Astrocyte of the spinal cord (primary cell): ENCODE measurements at places on chromosomes 1 and 21.

GRCh38 chr1:212565079-212565478 lies 43.5 kb upstream of the ATF3 start:
- no peak for DNase-seq

- DNase-seq: no peak
Measured at GRCh38 chr1:115680730-115681111, 39.0 kb downstream of the VANGL1 start.

GRCh38 chr1:245272676-245273075 lies 117.9 kb downstream of the KIF26B start:
- no peak for DNase-seq

DNA sequence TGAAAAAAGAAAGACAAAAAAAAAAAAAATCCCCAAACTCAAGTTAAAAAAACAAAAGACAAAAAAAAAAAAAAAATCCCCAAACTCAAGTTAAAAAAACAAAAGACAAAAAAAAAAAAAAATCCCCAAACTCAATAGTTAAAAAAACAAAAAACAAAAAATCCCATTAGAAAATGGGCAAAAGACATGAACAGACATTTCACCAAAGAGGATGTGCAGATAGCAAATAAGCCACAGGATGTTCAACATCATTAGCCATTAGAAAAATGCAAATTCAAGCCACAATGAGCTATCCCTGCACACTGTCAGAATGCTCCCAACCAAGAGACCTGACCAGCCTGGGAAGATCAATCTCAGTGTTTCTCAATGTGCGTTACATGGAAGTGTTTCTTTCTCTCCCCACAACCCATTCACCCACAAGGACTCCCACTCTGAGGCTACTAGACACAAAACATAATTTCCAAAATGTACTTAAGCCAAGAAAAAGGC lies 33.9 kb downstream of the MRAP start:
- DNase-seq: no peak

- DNase-seq: no peak
Measured at GRCh38 chr1:17511188-17511587, 28.3 kb upstream of the ARHGEF10L start.

DNA sequence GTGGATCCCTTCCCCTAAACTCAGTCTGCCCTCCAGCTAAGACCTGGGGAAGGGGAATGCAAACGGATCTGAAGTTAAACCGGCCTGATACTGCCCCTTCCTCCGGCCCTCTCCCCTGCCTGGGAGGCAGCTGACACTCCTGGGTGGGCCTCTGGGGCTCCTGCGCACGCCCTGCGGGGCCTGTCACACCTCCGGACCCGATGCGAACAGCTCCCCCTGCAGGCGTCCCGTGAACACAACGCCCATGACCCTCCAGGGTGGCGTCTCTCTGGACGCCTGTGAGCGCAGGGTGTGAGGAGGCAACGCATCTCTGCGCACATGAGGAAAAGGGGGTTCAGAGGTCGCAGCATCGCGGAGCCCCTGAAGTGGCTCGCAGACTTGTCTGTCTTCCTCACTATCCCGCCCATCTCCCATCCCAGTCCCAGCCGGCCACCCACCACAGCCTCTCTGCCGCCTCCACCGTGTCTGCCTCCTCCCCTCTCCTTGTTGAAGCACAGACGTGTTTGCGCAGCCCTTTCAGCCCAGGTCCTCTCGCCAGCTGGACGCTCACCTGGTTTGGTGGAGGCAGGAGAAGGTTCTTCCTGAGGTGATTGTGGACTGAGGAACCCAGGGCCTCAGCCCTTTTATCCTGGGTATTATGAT lies 421 bp upstream of the LCE3A start:
- no peak for DNase-seq

DNA sequence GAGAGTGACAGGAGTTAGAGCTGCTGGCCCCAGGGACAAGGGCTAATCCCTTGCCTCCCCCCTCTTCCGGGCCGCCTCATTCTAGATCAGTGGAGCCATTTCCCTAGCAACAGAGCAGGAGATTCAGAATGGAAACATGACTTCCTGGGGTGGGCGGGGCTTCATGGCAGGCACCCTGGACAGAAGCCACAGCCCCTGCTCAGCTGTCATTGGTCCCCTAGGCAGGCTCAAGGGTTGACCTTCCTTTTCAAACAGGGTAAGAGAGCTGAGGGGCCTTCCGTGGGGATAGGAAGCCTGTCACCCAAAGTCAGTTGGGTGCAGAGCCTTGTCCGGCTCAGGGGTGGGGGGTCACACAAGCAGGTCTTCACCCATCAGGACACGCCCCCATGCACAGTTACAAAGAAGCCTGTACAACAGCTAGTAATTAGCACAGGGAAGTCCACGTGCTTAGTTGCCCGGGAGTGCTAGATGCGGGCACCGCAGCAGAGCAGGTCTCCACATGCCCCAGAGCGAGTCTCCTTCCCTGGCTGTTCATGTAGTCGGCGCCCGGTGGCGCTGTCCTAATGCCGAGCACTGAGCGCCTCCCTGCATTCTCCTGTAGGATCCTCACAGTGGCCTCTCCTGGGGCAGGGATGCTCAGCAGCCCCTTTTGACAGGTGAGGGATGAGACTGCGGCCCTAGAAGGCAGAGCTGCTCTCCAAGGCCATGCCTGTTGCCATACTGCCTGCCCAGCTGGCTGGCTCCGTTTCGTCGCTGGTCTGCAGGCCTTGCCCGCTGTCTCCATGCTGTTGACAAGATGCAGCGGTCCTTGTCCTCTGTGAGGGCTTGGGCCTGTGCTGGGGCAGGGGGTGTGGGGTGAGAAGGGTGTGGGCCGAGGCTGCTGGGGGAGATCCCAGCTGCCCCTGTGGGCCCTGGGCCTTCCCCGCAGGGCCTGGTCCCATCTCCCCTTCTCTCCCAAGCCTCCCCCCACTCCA lies 5.1 kb downstream of the TMEM201 start:
- DNase-seq: peak; percentile 68

- DNase-seq: no peak
Measured at GRCh38 chr1:186754542-186755145, 74.1 kb upstream of the PLA2G4A start.

DNA sequence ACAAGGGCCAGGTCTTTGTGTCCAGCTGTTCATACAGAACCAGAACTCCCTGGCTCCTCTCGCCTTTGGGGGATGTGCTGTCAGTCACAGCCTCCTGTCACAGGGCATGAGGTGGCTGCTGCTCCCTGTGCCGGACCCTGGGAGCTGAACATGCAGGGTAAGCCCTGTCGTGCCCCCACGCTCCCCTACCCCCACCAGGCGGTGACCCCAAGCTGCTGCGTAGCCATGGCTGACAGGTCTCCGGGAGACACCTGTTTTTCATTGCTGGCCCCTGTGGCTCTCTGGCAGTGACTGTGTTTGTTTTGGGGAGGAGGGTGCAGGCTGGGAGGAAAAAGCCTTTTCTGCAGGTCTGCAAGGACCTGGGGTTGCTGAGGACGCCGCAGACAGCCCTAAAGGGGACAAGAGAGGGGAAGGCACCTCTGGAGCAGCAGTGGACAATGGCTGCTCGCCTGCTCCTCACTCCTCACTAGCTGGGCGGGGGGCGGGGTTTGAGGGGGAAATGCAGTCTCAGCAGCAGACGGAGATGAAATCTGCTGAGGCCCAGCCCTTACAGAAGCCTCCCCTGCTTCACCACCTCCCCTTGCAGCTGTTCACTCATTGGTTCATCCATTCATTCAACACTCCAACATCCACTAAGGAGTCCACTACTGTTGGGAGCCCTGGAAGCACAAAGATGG lies 81.4 kb downstream of the TRABD2B start:
- no peak for DNase-seq

DNA sequence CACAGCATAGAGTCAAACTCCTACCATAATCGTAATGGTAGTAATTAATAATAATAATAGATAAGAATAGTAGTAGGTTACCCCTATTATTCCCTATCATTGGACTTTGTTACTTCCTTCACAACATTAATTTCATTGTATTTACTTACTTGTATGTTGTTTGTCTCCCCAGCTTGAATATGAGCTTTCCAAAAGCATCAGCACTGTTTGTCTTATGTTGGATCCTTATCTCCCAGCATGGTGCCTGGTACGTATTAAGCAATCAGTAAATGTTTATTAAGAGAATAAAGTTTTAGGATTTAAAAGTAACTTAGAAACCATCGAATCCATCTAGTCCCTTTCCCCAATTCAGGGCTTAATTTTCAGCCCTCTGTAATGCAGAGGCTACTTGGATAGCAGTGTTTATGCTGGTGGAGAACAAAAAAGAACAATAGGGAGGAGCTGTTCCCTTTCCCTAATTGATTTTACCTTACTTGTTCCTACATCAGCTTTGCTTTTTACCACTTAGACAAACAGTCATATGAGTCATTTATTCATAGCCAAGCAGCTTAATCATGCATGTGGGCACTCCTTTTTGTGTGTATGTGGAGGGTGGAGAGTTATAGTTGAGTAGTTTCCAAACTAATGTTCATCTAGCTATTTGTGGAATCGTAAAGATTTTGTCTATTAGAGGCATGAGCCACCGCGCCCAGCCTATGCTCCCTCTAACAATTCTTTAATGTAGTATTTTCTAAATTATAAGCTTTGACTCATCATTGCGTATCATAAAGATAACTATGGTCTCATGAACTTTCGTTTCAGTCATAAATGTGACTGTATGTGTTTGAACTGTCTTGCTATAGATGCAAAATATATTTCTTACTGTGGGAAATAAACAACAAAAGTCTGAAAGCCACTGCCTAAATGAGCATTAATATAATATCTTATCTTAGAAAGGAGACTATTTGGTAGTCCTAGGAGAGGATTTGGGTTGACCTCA lies 20.9 kb upstream of the DR1 start:
- peak; percentile 69 for DNase-seq

DNA sequence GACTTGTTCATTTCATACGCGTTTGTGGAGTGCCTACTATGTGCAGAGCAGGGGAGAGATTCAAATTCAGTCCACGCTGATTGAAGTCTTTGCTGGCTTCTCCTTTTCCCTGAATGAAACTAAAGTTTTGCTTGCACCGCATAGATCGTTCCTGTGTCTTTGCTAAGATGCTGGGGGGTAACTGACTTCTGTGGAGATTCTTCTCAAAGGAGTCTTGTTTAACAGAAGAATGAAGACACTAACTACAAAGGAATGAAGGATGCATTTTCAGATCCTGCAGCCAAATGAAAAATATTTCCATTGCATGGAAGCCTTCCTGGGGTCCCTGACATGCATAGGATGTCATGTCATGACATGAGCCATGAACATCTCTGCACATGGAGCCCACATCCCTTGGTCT lies 26.9 kb upstream of the H6PD start:
- DNase-seq: peak; percentile 53

- DNase-seq: peak; percentile 15
Measured at GRCh38 chr1:184686540-184686939, 68.1 kb downstream of the EDEM3 start.

DNA sequence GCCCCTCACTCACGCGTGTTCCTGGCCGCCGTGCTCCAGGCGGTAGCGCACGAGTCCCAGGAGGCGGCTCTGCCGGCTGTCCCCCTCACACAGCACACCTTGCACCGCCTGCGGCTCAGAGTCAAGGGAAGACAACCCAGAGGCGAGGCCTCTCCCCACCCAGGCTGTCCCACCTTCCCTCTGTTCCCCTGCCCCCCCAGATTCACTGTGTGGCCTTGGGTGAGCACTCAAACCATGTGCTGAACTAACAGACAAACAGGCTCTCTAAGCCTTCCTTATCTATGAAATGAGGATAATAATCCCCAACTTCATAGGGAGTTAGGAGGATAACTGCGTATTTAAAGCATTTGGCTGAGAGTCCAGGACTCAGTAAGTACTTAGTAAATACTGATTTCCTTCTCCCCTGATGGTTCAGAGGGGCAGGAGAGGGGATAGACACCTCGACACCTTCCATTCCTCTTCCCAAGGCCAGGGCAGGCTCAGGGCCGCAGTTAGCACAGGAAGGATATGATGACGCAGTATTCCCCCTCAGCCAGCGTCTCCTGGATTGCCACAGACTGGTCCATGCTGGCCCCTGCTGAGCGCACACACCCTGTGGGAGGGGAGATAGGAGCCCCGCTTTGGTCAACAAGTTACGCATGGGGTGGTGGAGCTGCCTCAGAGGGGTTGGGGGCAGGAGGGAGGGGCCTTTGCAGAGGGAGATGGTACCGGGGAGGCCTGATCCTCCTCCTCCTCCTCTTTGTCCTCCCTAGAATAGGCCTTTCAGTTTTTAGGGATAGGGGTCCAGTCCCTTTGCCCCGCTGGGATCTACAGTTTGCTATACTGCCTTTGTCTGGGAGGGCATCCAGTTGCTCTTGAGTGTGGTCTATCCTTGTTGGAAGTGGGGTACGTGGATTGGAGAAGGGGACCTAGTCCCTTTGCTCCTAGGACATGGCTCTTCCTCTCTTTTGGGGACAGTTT lies 830 bp downstream of the INPP5B start:
- DNase-seq: peak; percentile 91

DNA sequence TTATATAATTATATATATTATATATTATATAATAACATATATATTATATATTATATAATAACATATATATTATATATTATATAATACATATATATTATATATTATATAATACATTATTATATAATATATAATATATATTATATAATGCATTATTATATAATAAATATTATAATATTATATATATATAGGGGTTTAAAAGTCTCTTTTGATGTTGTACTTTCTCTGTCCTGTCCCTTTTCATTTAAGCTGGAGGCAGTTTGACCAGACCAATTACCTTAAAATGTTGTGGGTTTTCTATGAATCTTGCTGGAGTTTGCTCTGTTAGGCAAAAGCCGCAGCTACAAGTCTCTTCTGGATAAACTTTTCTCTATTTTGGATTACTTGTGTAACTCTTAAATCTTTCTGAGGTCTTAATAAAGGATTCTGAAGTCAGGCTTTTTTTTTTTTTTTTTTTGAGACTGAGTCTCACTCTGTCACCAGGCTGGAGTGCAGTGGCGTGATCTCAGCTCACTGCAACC lies 22.2 kb upstream of the KIF1B start:
- no peak for DNase-seq

DNA sequence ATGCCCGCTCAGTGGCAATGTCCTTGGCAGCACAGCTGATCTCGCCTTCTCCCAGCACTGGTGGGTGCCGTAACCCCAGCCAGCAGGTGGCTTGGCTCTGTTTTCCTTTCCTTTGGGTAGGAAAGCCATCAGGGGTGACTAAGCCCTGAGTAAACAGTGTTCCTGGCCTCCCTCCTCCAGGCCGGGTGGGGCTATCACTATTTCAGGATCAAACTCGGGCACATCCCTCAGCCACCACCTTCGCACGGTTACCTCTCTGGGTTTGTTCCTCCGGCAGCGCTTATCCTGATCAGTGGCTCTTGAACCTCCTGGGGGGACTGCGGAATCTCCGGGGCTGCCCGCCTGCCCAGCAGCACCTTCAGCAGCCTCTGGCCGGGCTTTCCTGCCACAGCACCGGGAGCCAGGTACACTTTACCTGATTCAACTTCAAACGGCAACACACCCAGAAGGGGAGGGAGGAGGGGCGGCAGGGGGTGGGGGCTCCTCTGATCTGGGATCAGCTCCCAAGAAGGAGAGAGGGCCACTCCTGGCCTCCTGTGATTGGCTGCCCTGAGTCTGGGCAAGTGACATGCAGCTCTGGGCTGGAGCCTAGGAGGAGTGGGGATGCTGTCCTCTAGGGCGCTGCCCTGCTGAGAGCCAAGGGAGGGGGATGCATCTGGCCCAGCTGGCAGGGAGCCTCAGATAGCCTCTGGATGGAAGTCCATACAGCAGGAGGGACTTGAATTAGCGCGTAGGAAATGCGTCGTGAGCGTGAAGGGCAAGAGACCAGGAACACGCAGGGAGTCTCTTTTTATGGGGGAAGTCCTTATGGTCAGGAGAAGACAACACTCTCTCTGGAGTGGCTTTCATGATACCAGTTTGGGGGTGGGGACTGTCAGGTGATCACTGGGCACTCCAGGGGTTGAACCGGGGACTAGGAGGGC lies at the start of gene ASCL5:
ASCL5 (minus strand) TSS at position 353 of the 923 bp plus-strand sequence. CDS start 11,812 bp downstream, outside the sequence.
- DNase-seq: peak; percentile 50

- DNase-seq: no peak
Measured at GRCh38 chr1:60223158-60223557, 149.6 kb upstream of the C1orf87 start.

GRCh38 chr1:205214756-205215155 lies 3.3 kb upstream of the DSTYK start:
- DNase-seq: no peak
